Erythroblast (primary cell): ENCODE measurements at places on chromosomes 3 and 15.
A peak's percentile ranks its signal among the peaks of the same experiment; 100 is the strongest.

DNA sequence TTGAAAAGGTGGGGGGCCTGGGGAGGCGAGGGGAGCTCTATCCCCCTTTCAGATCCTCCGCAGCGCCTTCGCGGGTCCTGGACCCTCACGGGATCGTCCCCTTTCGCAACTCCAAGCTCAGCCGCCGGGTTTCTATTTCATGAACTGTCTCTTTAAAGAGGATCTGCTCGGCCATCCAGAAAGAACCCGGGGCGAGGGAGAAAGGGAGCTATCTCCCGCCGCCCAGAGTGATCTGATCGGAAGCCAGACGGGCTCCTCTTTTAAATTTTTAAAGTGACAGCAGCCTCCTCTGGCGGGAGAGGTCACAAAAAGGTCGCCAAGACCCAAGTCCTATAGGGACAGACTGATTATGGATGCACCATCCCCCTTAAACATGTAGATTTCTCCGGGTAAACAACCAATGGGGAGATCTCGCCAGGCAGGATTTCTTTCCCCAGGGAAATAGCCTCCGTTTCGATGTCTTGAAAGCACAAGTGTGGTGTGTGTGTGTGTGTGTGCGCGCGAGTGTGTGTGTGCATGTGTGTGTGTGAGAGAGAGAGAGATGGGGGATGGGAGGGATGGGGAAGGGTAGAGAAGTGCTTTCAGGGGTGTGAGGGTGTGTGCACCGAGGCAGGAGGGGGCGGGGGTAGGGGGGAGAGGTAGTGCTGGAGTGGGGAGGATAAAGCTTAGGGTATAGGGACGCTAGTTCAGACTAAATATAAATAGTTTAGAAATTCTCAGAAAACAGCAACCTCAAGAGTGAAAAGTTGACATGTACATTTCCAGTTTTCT, 516.1 kb downstream of the MECOM start:
- DNase-seq, result peak; percentile 76

GRCh38 chr3:119873646-119874045, 91.7 kb downstream of the NR1I2 start:
- DNase-seq, result no peak

- no peak for DNase-seq
These were observed 957.1 kb downstream of the FHIT start for GRCh38 chr3:60294181-60294580.

GRCh38 chr3:100195375-100195774, 65.4 kb upstream of the TBC1D23 start:
- DNase-seq, result no peak

DNA sequence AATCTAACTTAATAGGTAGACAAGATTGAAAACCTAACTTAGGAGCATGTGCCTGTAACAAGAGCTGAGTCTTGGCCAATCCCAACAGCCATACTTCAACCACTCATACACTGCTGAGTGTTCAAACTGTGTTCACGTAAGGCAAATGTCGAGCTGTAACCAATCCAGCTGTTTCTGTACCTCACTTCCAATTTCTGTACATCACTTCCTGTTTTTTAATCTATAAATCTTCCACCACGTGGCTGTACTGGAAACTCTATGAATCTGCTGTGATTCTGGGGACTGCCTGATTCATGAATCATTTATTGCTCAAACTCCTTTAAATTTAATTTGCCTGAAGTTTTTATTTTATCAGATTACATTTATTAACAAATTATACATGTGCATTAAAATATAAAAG, 44.6 kb upstream of the NEDD4 start:
- no peak for DNase-seq

GRCh38 chr15:62903437-62903836, 139.1 kb upstream of the TPM1 start:
- no peak for DNase-seq

GRCh38 chr3:113129168-113129567, 82.2 kb upstream of the BOC start:
- no peak for DNase-seq

- DNase-seq, result no peak
These were observed 99.7 kb downstream of the TIGIT start for GRCh38 chr3:114393367-114394072.

- no peak for DNase-seq
These were observed 2.1 kb downstream of the ISL2 start for GRCh38 chr15:76338486-76339304.

DNA sequence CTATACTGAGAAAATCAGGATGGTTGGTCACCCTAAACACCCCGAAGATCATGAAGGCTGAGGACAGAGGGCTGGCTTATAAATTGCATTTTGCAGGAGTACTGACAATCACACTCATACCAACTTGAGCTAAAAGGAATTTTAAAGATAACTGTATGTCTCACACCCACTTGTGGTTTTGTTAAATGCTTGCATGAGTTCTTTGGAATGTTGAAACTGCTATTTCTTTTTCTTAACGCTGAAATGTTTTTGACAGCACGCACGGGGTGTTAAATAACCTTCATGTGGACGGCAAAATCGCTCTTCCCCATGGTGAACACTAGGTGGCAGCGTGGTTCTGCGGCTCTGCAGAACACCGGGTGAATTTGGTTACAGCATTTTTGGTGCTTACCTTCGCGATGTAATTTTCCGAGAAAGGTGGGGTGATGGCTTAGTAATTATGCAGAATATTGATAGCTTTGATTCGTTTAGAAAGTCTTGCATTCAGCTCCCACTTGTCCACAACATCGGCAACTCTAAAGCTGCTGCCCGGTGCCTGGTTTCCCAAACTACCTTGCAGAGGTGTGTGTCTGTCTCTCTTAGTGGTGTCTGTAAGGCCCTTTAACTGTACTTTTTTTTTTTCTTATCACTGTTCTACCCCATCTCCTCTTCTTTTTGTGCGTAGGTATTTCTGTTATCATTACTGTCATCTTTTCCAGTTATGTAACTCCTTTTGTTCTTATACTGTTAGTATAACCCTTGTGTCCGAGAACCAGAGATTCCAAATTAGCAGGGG, 51.7 kb downstream of the ARNT2 start:
- peak; percentile 78 for DNase-seq

- no peak for DNase-seq
These were observed 27.9 kb downstream of the FBN1 start for GRCh38 chr15:48617619-48618018.

DNA sequence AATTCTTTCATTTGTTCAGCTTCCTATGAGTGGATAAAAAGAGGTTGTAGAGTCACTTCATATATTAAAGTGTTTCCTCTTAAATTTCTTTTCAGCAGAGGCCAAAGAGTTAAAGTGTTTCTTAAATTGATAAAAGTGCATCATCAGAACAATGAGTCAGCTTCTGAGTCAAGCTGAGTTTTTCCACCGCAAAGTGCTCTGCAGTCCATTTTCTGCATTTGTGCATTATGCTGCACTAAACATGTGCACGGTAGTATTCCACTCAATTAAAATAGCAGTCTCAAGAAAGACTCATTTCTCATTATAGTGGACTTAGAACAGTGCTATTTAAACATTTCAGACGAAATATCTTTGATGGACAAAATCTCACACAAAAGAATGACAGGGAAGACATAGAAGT, 152.0 kb downstream of the ZBBX start:
- DNase-seq, result no peak

DNA sequence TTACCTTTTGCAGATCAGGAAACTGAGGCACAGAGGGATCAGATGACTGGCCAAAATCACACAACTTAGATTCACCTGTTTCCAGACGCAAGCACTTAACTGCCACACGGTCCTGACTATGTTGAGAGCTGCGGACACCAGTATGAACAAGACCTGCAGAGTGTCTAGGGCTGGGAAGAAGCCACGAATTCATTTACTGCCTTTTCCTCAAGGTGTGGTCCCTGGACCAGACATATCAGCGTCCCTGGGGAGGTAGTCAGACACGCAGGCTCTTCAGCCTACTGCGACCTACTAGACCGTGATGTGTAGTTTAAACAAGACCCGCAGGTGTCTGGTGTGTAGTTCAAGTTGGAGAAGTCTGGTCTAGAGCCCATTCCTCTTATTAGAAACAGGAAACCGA, 541 bp upstream of the SLC6A11 start:
- DNase-seq, result no peak
